Breast epithelium (tissue), 4 donors: ENCODE measurements at places on chromosomes 1 and 21. TPM values are rescaled to one million over a fixed set of nuclear protein-coding genes. Genes with fewer than 3 reads are reported as not detected.

Gene TRIM33
- total RNA-seq = 56.4 TPM

Gene KISS1
- total RNA-seq = not detected

- DNase-seq = no peak
- no peaks in the 10 kb centered on the region for H3K27me3 ChIP-seq
- no peak overlapping the region for H3K4me3 ChIP-seq
- no peaks in the 10 kb centered on the region for H3K4me1 ChIP-seq
Measured at GRCh38 chr1:222047366-222047765, 305.5 kb upstream of the DUSP10 start.

Gene TNNT2
- total RNA-seq = 2.6 TPM

Gene HES3
- total RNA-seq = not detected

DNA sequence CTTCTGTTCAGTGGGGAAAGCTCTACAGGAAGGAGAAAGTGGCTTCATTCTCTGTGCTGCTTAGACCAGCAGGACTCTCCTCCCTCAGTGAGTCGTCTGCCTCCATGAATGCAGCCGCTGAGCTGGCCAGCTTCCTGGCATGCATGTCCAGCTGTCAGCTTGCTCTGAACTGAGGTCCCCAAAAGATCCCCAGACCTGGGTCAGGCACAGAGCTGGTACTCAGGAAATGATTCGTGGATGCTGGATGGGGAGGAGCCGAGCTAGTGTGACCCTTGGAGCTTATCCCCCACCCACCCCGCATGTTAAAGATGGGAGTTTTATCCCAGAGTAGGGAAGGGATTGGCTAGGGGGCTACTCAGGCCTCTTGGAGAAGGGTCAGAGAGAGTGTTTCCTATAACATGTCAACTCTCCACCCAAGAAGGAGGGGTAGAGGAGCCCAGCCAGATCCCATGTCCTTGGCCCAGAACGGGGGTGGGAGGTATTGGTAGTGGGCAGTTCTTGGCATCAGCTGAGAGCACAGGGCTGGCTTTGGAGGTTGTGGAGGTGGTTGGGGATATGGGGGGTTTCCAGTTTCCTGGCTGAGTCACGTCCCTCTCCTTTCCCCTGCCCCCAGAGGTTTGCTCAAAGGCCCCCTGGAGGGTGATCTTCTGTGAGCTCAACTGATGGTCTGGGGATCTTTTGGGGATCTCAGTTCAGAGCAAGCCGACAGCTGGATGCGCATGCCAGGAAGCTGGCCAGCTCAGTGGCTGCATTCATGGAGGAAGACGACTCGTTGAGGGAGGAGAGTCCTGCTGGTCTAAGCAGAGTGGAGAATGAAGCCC, 110.1 kb downstream of the FOXD2 start:
- no peaks in the 10 kb centered on the region for H3K36me3 ChIP-seq
- no peak overlapping the region for H3K4me3 ChIP-seq
- H3K4me1 ChIP-seq = no peaks in the 10 kb centered on the region
- no peak for DNase-seq
- H3K27me3 ChIP-seq = peaks cover 11% of the 10 kb centered on the region
- H3K27ac ChIP-seq = no peak overlapping the region

Gene PAQR6
- total RNA-seq = 1.8 TPM

Gene NGF
- 0.64 TPM for total RNA-seq

- no peak overlapping the region for H3K27ac ChIP-seq
- H3K4me3 ChIP-seq = no peak overlapping the region
- no peak for DNase-seq
- no peaks in the 10 kb centered on the region for H3K27me3 ChIP-seq
- H3K36me3 ChIP-seq = no peaks in the 10 kb centered on the region
- H3K4me1 ChIP-seq = no peaks in the 10 kb centered on the region
Measured at GRCh38 chr1:163959622-163960021, 599.4 kb upstream of the PBX1 start.

DNA sequence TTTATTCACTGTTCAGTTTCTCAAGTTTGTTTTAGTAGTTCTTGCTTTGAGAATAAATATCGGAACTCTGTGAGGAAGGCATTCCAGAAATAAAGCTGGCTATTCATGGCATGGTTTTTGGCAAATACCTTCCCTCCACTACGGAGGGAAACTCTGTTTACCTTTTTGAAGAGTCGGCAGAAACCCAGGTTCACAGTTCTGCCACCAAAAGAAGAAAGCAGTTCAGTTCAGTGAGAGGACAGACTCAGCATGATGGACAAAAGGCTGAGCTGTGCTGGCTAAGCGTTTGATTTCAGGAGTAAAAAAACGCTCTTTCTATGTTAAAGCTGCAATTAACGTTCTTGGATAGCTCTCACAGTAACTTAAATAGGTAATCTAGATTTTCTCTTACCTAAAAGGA, 42.4 kb downstream of the CNN3 start:
- no peak for DNase-seq
- no peaks in the 10 kb centered on the region for H3K36me3 ChIP-seq
- H3K4me3 ChIP-seq = no peak overlapping the region
- peak overlapping the region; percentile 85 for H3K27ac ChIP-seq
- H3K27me3 ChIP-seq = no peaks in the 10 kb centered on the region

Gene KPRP
- not detected for total RNA-seq

DNA sequence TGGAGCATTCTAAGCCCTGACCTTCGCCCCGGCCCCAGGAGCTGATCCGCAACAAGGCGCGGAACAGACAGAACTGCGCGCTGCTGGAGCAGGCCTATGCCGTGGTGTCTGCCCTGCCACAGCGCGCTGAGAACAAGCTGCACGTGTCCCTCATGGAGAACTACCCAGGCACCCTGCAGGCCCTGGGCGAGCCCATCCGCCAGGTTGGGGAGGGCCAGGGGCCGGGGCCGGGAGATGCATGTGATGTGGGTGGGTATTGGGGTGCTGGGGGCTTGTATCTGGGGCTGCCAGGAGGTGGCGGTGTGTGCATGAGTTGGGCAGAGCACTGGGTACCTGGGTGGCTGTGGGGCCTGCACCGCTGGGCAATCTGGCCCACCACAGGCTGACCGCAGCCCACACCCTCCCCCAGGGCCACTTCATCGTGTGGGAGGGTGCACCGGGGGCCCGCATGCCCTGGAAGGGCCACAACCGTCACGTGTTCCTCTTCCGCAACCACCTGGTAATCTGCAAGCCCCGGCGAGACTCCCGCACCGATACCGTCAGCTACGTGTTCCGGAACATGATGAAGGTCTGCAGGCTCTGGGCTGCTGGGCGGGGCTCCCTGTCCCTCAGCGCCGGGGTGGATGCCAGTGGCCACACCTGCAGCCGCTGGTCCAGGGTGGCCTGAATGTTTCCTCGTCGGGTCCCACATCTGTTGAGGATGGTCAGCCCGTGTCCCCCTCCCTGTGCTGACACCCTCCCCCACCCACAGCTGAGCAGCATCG, 65.8 kb downstream of the TRIM11 start:
- H3K4me1 ChIP-seq = no peaks in the 10 kb centered on the region
- H3K27ac ChIP-seq = no peak overlapping the region
- no peaks in the 10 kb centered on the region for H3K36me3 ChIP-seq
- DNase-seq = peak; percentile 37

- H3K4me1 ChIP-seq = no peaks in the 10 kb centered on the region
- no peaks in the 10 kb centered on the region for H3K36me3 ChIP-seq
- peaks cover 80% of the 10 kb centered on the region for H3K27me3 ChIP-seq
- no peak overlapping the region for H3K4me3 ChIP-seq
- H3K27ac ChIP-seq = no peak overlapping the region
Measured at GRCh38 chr1:22611530-22611947, 24.9 kb upstream of the C1QA start.

GRCh38 chr1:36350659-36351226, 27.3 kb upstream of the EVA1B start:
- H3K27ac ChIP-seq = peak overlapping the region; percentile 90
- no peak for DNase-seq
- peaks cover 6% of the 10 kb centered on the region for H3K4me1 ChIP-seq
- H3K4me3 ChIP-seq = no peak overlapping the region

DNA sequence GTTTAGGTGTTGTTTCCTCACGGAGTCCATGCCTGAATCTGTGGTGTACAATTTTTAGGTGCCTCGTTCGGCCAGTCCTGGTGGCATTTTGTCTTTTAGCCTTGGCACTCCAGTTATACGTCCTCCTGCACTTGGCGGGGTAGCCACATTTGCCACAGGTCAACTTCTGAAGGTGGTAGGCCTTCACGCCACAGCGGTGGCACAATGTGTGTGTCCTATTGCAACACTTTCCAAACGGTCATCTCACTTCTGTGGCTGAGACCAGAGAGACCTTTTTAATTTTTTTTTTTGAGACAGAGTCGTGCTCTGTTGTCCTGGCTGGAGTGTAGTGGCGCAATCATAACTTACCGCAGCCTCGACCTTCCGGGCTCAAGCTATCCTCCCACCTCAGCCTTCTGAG, 49.1 kb downstream of the CAMTA1 start:
- H3K27me3 ChIP-seq = no peaks in the 10 kb centered on the region
- no peak overlapping the region for H3K4me3 ChIP-seq
- H3K27ac ChIP-seq = no peak overlapping the region

GRCh38 chr1:112044745-112045144, 55.3 kb upstream of the KCND3 start:
- H3K27ac ChIP-seq = no peak overlapping the region
- no peaks in the 10 kb centered on the region for H3K27me3 ChIP-seq
- no peaks in the 10 kb centered on the region for H3K4me1 ChIP-seq
- no peaks in the 10 kb centered on the region for H3K36me3 ChIP-seq
- no peak for DNase-seq

Gene BCL2L15
- total RNA-seq = 0.48 TPM

- DNase-seq = no peak
- H3K4me3 ChIP-seq = no peak overlapping the region
- no peaks in the 10 kb centered on the region for H3K36me3 ChIP-seq
Measured at GRCh38 chr1:205577874-205578658, 53.7 kb downstream of the ELK4 start.

DNA sequence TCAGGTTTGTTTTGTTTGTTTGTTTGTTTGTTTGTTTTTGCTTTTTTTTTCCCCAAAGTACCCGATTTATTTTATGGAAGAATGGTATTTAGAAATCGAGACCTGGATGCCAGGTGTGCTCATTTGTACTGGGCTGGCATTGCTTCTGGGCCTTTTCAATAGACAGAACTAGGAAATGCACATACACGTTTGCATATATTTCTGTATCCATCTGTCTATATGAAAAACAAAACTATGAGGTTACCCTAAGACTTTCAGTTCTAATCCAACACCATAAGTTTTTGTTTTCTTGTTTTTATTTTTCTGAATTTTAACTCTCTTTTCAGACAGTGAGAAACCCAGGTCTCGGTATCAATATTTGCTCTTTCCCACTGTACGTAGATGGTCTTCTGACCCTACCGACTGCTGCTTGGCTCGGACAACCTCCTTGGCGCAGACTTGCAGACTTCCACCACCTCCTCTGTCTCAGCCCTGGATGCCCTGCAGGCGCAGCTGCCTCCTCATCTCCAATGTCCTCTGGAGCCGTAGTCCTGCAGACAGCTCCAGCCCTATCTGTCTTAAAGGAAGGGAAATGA, 171.7 kb downstream of the NEK7 start:
- H3K27me3 ChIP-seq = no peaks in the 10 kb centered on the region
- DNase-seq = no peak
- H3K4me1 ChIP-seq = no peaks in the 10 kb centered on the region
- no peak overlapping the region for H3K27ac ChIP-seq
- H3K4me3 ChIP-seq = no peak overlapping the region

DNA sequence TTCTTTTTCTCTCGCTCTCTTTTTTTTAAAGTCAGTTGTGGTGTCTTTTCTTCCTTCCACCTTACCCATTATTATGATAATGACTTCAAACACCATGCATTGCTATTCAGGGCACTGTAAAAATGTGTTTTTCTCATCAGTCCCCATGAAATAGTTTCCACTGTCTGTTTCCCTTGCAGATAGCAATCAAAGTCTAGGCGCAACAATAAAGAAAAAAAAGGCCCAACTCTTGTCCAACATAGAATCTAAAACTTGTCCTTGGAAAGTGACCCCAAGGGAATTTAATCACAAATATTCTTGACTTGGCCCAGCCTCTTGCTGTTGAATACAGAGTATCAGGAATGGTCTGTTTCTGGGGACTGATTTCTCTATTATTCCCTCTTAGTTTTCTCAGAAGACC, 382.5 kb downstream of the PLPP3 start:
- no peak overlapping the region for H3K27ac ChIP-seq
- H3K36me3 ChIP-seq = no peaks in the 10 kb centered on the region
- no peak overlapping the region for H3K4me3 ChIP-seq
- DNase-seq = no peak
- H3K4me1 ChIP-seq = no peaks in the 10 kb centered on the region

Gene CLDN14
- total RNA-seq = not detected

Gene DCST2
- 0.48 TPM for total RNA-seq

DNA sequence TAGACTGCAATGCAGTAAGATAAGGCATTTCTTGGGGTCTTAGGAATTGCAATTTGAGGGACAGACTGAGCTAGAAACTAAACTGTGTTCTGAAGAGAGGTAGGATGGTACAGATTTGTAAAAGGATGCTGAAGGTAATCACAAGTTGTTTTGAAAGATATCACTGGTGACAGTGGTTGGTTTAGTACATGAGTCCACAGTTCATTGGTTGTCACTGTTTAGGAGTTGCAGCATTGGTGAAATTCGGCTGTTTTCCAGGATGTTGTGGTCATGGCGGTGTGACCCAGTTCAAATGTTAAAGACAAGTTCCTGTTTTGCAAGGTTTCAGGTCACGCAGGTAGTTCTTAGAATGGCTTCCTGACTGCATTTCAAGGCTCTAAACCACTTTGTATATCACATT, 292.8 kb upstream of the B3GALT2 start:
- H3K27ac ChIP-seq = no peak overlapping the region
- H3K4me3 ChIP-seq = no peak overlapping the region
- no peaks in the 10 kb centered on the region for H3K4me1 ChIP-seq
- H3K36me3 ChIP-seq = no peaks in the 10 kb centered on the region
- H3K27me3 ChIP-seq = no peaks in the 10 kb centered on the region

DNA sequence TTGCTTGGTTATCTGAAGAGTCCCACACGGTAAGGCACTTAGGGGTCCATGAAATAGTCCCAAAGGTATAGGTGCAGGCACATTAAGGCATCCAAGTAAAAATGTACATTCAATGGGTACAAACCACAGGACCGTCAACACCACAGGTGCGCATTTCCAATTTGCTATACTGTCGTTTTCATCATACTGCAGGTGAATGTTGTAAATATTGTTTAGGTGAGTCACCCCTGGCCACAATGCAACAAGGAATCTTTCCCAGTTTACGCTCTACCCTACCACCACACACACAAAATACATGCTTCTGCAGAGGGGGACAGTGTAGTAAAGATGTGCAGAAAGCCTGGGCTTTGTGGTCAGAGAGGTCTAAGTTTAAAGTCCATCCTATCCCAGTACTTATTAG, 13.7 kb downstream of the CADM3 start:
- no peaks in the 10 kb centered on the region for H3K4me1 ChIP-seq
- H3K27me3 ChIP-seq = no peaks in the 10 kb centered on the region
- no peak overlapping the region for H3K4me3 ChIP-seq
- H3K27ac ChIP-seq = no peak overlapping the region
- H3K36me3 ChIP-seq = no peaks in the 10 kb centered on the region
- no peak for DNase-seq

DNA sequence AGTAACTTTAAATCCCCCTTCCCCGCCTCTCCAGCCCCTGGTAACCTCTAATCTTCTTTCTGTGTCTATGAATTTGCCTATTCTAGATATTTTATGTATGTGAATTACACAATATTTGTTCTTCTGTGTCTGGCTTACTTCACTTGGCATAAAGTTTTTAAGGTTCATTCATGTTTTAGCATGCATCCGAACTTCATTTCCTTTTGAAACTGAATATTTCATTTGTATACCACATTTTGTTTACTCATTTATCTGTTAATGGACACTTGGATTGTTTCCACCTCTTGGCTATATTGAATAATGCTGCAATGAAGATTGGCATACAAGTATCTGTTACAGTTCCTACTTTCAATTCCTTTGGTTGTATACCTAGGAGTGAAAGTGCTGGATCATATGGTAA, 205.3 kb downstream of the TM2D1 start:
- DNase-seq = no peak
- H3K27ac ChIP-seq = no peak overlapping the region
- H3K4me3 ChIP-seq = no peak overlapping the region
- no peaks in the 10 kb centered on the region for H3K36me3 ChIP-seq
- H3K4me1 ChIP-seq = no peaks in the 10 kb centered on the region
